ENCODE measurements at places on chromosomes 5 and 9.
A peak's percentile ranks its signal among the peaks of the same experiment; 100 is the strongest.

DNA sequence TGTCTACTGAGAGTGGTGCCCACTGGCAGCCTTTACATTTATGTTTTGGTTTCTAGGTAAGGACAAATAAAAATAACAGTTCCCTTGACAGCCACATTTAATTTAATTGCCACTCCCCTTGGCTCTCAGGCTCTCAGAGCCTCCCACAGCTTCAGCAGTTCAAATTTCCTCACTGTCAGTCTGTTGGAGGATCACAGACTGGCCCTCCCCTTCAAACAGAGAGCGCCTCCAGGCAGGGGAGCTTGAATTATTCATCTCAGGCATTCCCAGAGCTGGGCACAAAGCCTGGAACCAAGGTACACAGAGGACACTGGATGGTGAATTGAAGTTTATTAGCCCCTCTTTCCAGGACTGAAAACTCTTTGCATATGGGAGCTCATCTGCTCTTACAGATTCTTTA is 407.7 kb downstream of the SPOCK1 start:
- no peak overlapping the region for H3K4me3 ChIP-seq
- no peaks in the 10 kb centered on the region for H3K36me3 ChIP-seq
- no peak overlapping the region for H3K27ac ChIP-seq
- H3K4me1 ChIP-seq, result no peaks in the 10 kb centered on the region
- DNase-seq, result no peak

GRCh38 chr5:168153263-168153875 is 138.1 kb upstream of the WWC1 start:
- H3K27me3 ChIP-seq, result no peaks in the 10 kb centered on the region
- H3K4me3 ChIP-seq, result no peak overlapping the region
- DNase-seq, result no peak
- H3K27ac ChIP-seq, result no peak overlapping the region

DNA sequence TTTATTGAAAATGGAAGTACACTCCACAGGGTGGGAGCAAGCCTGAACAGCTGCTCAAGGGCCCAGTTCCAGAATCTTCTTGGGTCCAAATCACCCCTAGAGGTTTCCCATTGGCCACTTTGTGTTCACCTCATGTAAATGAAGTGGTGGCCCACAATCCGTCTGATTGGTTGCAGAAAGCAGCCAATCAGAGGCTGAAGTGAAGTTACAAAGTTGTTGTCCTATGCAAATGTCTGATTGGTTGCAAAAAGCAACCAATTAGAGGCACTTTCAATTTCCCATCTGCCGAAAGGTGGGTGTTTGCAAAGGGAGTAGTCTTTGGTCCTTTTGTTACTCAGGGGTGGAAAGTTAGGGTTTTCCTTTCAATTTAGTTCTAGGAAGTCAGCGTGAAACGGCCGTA is 8.8 kb downstream of the TMEM171 start:
- H3K27ac ChIP-seq, result no peak overlapping the region
- DNase-seq, result no peak
- H3K4me3 ChIP-seq, result no peak overlapping the region
- peaks cover 4% of the 10 kb centered on the region for H3K4me1 ChIP-seq
- peaks cover 13% of the 10 kb centered on the region for H3K36me3 ChIP-seq
- no peaks in the 10 kb centered on the region for H3K27me3 ChIP-seq

DNA sequence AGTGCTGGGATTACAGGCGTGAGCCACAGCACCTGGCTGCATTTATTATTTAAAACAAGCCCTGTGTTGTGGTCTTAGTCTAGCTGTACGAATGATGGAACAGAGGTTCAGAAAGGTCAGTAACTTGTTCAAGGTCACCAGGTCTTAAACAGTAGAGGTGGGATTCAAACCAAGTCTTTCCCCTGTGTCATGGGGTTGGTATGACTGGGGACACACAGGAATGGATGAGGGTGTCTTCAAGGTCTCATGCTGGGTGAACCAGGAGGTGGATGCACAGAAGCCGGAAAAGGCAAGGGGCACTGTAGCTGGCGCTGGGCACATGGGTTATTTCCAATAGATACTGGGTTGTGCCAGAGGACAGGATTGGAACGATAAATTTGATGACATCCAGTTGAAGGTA is 32.2 kb upstream of the TJP2 start:
- no peaks in the 10 kb centered on the region for H3K36me3 ChIP-seq
- DNase-seq, result no peak
- no peaks in the 10 kb centered on the region for H3K27me3 ChIP-seq
- no peak overlapping the region for H3K4me3 ChIP-seq
- peaks cover 18% of the 10 kb centered on the region for H3K4me1 ChIP-seq

GRCh38 chr5:127564002-127564769 is 46.7 kb downstream of the PRRC1 start:
- no peak overlapping the region for H3K4me3 ChIP-seq
- DNase-seq, result peak; percentile 36
- H3K27ac ChIP-seq, result no peak overlapping the region
- H3K4me1 ChIP-seq, result no peaks in the 10 kb centered on the region
- no peaks in the 10 kb centered on the region for H3K36me3 ChIP-seq
- H3K27me3 ChIP-seq, result no peaks in the 10 kb centered on the region

DNA sequence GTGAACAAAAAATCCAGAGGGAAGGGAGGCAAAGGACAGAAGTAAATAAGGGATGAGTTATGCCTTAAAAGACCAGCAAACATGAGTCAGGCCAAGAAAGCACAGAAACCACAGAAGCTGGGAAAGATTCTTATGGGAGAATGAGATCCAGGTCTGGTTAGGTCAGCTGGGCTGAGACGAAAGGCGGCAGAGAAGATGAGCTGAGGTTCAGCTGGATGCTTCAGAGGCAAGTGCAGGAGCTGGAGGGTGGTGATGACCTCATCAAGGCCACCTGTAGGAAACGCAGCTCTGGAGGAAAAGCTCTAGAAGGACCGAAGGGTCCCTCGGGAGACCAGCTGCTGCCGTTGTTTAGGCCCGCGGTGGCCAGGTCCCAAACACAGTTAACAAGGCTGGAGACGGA is 152.0 kb downstream of the MYO10 start:
- no peaks in the 10 kb centered on the region for H3K27me3 ChIP-seq
- H3K27ac ChIP-seq, result no peak overlapping the region
- H3K4me1 ChIP-seq, result peaks cover 7% of the 10 kb centered on the region

Data from thyroid gland (tissue), 4 donors.